ENCODE measurements at places on chromosomes 16 and 17.

GRCh38 chr17:63439687-63440086 lies 6.4 kb downstream of the CYB561 start:
- no peak for DNase-seq

GRCh38 chr17:73799781-73800627 lies 155.8 kb upstream of the SDK2 start:
- no peak for DNase-seq

DNA sequence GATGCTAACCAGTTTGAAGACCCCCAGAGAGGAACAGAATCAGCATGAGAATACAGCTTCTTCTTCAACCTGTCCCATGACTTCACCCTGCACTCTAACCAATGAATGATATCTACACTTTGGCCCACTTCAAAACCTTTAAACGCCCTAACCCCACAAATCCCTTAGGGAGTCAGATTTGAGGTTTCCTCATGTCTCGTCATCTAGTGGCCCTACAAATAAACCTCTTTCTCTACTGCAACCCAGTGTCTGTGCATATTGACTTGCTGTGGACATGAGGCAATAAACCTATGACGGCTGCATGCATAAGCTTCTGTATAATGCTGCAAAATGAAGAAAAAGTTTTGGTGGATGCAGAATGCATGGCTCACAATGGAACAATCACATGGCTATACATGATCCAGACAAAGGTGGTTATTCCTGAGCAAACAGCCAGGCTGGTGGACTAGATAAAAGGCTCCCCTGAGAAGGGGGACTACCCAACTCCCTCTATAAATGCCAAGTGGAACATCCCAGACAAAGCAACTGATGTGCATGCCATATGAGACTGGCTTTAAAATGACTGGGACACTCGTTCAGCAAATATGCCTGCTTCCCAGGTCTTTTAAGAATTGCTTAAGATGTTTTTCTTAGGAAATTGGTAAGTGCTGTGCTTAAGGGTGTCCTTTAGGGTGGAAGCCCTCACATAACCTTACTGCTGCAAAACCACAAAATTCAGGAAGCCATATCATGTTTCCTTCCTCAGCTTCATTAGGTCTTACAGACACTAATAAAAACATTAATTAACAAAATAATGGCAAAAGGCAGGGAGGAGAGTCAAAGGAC lies 12.2 kb downstream of the N4BP1 start:
- no peak for DNase-seq

GRCh38 chr16:278863-279366 lies 1.5 kb upstream of the ARHGDIG start:
- DNase-seq: peak; percentile 97

DNA sequence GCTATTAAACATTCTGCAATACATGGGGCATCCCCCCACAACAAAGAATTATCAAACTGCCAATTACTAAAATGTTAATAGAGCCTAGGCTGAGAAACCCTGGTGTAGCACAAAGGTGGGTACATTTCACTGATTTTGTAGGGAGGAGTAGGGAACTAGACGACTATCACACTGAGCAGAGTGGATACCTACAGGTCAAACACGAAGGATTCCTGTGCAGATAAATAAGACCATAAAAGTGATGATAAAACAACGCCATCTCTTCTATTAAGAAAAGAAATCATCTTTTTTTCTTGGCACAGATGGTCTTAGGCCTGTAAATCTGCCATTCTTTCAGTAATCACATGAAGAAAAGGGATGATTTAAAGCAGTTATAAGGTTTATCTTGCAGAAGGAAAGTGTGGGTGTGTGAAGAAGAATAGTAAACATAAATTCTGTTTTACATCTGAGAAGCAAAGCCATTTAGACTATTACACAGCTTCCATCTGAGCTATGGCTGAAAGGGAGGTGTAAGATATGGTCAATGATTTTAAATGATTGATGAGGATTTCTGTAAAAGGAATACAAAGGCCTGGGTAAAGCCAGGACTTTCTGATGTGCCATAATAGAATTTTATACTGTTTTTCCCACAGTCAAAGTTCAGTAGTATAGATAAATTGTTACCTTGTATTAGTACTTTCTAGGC lies 429.4 kb upstream of the GOT2 start:
- DNase-seq: no peak

DNA sequence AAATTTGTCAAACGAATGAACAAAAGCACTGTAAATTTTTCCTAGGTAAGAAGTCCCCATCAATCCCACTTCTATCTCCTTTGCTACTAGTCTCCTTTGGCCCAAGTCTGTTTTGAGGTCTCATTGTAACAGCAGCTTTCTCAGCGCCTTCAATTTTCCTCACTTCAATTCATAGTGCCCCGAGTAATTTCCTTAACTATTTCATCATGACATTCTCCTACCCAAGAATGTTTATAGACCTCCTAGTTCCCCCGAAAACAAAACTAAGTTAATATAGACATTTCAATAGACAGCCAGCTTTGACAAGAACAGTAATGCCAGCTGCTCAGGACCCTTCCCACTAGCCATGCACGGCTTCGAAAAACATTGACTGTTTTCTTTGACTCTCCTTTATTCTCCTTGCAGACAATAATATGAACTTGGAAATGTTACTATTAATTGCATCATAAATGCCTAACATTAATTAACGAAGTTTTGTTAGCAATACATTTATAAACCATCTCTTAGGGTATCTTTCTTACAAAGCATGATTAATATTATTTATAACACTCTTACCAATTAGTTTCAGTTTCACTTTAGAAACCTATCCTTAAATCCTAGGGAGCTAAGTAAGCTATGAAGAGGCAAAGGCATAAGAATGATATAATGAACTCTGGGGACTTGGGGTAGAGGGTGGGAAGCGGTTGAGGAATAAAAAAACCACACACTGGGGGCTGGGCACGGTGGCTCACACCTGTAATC lies 22.8 kb downstream of the GLG1 start:
- DNase-seq: no peak

GRCh38 chr17:50480142-50480764 lies 1.6 kb downstream of the RSAD1 start:
- DNase-seq: no peak

DNA sequence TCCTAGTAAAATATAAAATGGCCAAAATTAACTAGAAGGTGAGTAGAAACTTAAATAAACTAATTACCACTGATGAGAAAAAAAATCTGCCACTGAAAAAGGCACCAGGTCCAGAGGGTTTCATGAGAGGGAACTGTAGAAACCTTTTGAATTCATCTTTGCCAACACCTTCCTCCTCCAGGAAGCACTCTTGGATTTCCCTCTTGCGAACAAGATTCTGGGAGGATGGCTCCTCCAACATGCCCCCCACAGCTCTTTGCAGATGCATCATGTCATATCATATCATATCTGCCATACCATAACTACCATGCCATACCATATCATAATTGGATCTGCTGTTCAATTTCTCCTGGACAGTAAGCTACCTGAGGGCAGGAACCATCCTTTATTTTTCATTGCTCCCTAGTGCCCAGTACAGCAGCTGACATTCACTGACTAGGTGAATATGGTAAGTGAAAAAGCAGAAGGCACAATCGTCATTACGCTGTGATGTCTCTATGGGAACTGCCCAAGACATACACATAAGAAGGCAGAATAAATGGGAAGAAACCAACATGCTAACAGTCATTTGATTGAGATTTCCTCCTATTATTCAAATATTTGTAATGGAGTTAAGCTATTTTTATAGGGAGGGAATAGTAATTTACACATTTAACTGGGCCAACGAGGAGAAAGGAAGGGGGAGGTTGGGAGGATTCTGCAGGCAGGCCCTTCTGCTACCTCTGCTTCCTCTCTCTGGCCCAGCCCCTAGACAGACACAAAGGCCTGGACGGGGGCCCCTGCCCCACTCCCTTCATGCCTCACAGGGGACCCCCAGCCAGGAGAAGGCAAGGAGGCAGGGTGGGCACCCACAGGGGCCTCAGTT lies 110.1 kb upstream of the SMURF2 start:
- DNase-seq: no peak

DNA sequence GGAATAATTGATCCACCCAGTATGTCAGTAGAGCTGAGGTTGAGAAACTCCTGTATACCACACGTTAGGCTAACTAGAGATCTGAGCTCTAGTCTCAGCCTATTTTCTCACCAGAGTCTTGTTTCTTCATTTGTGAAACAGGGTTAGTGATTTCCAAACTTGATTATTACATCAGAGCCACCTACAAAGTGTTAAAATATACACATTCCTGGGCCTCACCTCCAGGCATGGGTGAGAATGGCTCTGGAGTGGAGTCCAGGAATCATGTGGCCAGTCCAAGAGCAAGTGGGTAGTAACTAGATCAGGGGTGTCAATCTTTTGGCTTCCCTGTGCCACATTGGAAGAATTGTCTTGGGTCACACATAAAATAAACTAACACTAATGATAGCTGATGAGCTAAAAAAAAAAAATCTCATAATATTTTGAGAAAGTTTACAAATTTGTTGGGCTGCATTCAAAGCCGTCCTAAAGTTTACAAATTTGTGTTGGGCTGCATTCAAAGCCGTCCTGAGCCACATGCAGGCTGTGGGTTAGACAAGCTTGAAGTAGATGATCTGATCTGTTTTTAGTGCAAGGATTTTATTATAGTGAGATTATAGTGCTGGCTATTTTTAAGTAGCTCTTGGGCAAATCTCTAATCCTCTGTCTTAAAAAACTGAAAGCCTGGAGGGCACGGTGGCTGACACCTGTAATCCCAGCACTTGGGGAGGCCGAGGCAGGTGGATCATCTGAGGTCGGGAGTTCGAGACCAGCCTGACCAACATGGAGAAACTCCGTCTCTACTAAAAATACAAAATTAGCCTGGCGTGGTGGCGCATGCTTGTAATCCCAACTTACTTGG lies 20.4 kb downstream of the PRCD start:
- DNase-seq: no peak

DNA sequence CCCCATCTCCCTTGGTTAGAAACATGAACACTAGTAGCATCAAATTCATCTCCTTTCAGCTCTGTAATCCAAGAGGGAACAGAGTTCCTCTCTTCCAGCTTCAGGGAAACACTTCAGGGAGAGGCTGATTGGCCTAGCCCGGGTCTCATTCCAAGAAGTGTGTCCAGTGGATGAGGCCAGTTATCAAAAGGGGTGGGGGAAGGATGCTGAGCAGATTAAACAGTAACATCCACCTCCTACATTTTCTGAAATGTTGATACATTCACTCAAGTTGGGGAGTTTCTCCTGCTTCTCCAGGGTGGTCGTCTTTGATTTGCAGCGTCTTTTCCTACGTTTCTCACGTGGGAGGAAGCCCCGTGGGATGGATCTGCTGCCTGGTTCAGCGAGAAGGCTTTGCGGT lies 62.9 kb upstream of the WSB1 start:
- DNase-seq: no peak
